Right ventricle myocardium superior (tissue), 1 donor: ENCODE measurements at places on chromosomes 3 and 15. TPM values are rescaled to one million over a fixed set of nuclear protein-coding genes. Genes with fewer than 3 reads are reported as not detected.

C2CD4B gene
- total RNA-seq = 1.5 TPM

BNC1 gene
- total RNA-seq = 0.16 TPM

RTP1 gene
- total RNA-seq = not detected

ST8SIA2 gene
- 2.0 TPM for total RNA-seq

DUOXA2 gene
- not detected for total RNA-seq

INO80 gene
- 9.4 TPM for total RNA-seq

SERPINI1 gene
- 5.6 TPM for total RNA-seq

OR4M2 gene
- not detected for total RNA-seq

GPR27 gene
- 3.7 TPM for total RNA-seq

GOLGA8M gene
- 1.2 TPM for total RNA-seq

KBTBD12 gene
- 29.4 TPM for total RNA-seq
